Activated CD8-positive, alpha-beta memory T cell treated with anti-CD3 and anti-CD28 coated beads for 1 hour (primary cell): ENCODE measurements at places on chromosomes 12 and 14.

DNA sequence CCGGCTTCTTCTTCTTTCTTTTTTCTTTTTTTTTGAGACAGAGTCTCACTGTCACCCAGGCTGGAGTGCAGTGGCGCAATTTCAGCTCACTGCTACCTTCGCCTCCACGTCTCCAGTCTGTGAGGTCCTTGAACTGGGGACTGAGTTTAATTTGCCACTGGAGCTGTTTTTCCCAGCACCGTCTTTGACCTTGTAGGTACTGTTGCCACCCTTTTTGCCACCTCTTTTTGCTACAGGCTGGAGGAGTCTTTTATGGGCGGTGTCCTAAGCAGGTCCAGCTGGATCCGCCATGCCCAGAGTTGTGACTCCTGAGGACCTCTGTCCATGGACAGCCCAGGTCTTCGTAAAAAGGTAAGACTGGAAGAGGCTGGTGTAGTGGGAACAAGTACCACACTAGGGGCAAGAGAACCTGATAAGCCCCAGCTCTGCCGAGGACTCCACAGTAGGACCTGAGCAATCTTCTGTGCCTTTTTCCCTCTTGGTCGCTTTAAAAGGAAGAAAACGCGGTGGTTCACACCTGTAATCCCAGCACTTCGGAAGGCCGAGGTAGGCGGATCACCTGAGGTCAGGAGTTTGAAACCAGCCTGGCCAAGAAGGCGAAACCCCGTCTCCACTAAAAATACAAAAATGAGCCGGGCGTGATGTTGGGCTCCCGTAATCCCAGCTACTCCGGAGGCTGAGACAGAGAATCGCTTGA, 946 bp downstream of the RNU4-2 start:
- no peak for DNase-seq

GRCh38 chr12:116040402-116040801, 237.1 kb downstream of the MED13L start:
- no peak for DNase-seq

DNA sequence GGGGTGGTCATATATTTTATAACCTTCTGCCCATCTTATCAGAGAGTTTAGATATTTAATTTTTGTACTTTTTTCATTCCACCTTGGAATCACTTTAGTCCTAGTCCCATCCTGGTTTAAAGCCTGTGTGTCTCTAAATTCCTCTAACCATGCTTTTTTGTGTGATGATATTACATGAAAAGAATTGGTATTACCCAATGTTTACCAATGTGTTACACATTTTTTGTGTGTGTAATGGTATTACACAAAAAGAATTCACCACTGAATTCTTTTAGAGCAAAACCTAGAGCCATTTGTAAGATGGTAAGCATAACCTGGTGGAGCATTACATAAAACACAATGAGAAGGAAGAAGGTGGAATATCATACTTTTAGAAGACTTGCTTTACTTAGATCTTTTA, 77.5 kb downstream of the FAR2 start:
- DNase-seq: no peak

- no peak for DNase-seq
These were observed 39.2 kb upstream of the BMAL2 start for GRCh38 chr12:27293463-27293862.
